ENCODE measurements at places on chromosomes 11 and 22. TPM values are rescaled to one million over a fixed set of nuclear protein-coding genes. Genes with fewer than 3 reads are reported as not detected.

The GRK3 gene
- total RNA-seq: 11.4 TPM

The TRIM48 gene
- total RNA-seq: not detected

The VPREB1 gene
- total RNA-seq: not detected

The KRTAP5-4 gene
- total RNA-seq: not detected

The TMPRSS6 gene
- 1.0 TPM for total RNA-seq

The MAP6 gene
- 1.2 TPM for total RNA-seq

The FAM180B gene
- total RNA-seq: not detected

The IGSF9B gene
- 1.1 TPM for total RNA-seq

The UCP3 gene
- 0.91 TPM for total RNA-seq

GRCh38 chr11:18720808-18721560 is 5.0 kb downstream of the IGSF22 start:
- DNase-seq: peak; percentile 90

- DNase-seq: no peak
Observed at GRCh38 chr11:26465274-26465673, 106.8 kb downstream of the MUC15 start.

DNA sequence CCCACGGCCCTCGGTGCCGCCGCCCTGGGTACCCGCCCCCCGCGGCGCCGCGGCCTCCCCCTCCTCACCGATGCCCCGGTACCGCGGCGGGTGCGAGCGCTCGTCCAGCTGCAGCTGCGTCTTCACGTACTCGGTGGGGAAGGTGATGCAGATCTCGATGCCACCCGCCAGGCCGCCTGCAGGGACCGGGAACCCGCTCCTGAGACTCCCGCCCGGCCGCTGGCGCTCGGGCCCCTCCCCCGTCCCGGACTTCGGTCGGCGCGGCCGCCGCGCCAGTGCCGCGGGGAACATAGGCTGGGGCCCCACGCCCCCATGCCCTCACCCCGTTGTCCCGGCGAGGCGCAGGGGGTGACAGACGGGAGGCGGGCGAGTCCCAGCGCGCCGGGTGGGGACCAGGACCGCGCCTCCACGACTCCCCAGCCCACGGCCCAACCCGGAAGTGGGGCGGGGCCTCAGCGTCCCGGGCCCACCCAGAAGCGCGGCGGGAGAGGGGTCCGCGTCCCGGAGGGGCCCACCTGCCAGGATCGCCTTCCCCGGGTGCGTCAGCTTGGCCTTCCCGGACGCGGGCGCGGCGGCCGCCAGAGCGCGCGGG is 375 bp downstream of the SLC25A1 start:
- DNase-seq: peak; percentile 75

GRCh38 chr22:19430890-19431541 is 517 bp downstream of the HIRA start:
- peak; percentile 56 for DNase-seq

GRCh38 chr11:111694851-111695250 is 71.3 kb downstream of the PPP2R1B start:
- no peak for DNase-seq

DNA sequence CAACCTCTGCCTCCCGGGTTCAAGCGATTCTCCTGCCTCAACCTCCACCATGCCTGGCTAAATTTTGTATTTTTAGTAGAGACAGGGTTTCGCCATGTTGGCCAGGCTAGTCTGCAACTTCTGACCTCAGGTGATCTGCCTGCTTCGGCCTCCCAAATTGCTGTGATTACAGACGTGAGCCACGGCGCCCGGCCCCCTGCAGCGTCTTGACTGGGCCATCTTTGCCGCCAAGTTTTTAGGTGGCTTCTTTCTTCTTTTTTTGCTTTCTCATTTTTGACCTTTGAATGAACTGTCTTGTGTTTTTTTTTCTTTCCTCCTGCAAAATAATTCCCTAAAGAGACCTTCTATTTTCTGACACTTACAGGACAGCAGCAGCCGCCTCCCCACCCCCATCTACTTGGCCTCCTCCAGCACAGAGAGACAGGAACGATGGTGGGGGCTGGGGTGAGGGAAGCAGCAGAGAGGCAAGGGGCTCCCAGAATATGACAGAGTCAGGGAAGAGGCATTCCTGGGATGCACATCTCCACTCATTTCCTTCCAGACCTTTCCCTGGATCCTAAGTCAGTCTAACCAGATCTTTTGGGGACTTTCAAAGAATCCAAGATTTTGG is 92.6 kb upstream of the ALX4 start:
- DNase-seq: no peak

- no peak for DNase-seq
Observed at GRCh38 chr11:18676803-18677202, 21.8 kb upstream of the TMEM86A start.

- DNase-seq: no peak
Observed at GRCh38 chr22:23121424-23121823, 20.4 kb downstream of the RSPH14 start.

DNA sequence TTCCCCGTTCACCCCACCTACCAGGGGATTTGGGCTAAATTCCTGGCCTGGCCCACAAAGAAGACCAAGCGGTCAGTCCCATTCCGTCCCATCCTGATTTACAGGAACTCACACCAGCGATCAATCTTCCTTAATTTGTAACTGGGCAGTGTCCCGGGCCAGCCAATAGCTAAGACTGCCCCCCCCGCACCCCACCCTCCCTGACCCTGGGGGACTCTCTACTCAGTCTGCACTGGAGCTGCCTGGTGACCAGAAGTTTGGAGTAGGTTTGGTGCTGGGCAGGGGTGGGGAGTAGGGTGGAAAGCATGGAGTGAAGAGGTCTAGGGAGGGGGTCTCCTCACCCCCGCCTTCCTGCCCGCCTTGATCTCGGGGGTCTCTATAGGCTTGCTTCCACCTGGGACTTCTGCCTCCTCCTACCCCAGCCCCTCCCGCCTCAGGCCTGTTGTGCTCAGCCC is at the start of gene SERPING1:
SERPING1 (plus strand) TSS at position 225 of the 455 bp plus-strand sequence. CDS start 586 bp downstream, outside the sequence.
- peak; percentile 61 for DNase-seq

DNA sequence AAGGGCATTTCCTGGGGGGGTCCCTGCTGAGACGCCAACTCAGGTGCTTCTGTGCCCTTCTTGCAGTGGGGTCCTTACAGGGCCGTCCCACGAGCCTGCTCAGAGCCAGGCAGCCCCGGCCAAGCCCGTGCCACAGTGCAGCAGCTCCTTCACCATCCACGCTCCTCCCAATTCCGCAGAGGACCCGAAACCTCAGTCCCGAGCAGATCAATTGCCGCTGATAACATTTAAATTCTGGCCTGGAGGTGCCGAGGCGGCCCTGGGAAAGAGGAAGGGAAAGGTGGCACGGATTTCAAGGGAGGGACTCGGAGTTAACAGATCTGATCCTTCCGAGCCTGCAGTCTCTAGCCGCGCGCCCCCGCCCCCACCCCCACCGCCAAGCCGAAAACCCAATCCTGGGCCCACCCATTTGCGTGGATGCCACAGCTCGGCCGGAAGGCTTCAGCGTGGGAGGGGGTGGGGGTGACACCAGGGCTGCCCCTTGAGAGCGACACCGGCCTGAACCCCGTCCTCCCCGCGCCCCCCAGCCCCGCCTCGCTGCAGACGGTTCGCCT is 32.3 kb upstream of the JAM3 start:
- DNase-seq: peak; percentile 37

GRCh38 chr11:75793966-75794365 is 21.0 kb upstream of the UVRAG start:
- no peak for DNase-seq

- no peak for DNase-seq
Observed at GRCh38 chr22:27210111-27210730, 552.8 kb downstream of the MIAT start.

DNA sequence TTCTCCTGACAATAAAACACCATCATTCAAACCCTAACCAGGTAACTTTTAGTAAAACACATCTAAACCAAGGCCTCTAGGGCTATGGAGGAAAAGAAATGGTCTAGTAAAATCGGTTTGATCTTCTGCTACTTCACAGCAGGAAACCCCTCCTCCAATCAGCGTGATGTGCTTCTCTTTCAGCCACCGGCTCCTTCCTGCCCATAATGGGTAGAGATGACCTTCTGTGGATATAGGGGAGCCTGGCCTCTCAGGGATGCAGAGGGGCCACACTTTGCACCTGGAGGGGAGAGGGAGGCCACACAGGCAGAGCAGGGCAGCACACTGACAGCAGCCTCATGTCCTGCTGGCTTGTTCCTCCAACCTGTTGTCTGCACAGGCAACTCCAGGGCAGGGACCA is 6.9 kb downstream of the EHD1 start:
- DNase-seq: no peak

DNA sequence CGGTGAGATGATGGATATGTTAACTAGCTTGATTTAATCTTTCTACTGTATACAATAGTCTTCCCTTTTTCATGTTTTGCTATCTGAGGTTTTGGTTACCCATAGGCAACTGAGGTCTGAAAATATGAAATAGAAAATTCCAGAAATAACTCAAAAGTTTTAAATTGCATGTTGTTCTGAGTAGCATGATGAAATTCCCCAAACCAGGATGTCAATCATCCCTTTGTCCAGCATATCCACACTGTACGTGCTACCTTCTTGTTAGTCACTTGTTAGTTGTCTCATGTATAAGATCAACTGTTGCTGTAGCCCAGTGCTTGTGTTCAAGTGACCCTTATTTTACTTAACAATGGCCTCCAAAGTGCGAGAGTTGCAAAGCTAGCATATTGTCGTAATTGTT is 21.2 kb upstream of the OR10W1 start:
- DNase-seq: no peak

DNA sequence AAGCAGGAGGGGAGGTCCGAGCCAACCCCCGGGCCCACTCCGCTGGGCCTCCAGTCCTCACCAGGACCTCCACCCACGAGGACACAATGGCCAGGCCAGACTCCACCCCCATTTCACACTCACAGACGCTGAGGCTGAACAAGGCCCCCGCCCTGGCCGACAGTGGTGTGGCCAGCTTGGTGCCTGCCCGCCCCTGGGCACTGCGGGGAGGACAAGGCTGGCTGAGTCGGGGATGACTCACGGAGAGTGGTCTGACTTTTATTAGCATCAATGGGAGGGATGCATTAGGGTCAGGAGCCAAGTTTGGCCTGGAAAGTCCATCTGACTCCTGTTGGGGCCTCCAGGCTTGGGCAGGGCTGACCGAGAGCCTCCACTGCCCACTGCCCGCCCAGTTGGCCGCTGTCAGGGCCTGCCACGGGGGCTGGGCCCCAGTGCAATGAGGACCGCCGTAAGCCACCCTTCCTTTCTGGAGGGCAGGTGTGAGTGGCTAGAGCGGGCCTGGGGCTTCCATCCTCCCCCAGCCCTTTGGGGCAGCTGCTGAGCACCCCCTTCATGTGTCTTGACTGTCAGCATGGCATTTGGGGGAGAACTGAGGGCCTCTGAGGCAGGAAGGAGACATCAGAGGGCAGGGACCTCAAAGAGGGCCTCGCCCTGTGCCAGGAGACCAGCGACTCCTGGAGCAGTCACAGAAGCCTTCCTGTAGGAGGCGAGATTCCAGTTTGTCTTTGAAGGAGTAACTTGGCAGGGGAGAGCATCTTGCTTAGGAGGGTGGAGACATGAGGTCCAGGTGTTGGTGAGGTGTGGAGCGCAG is 10.6 kb downstream of the TSPAN32 start:
- no peak for DNase-seq

- DNase-seq: no peak
Observed at GRCh38 chr22:47738472-47739013, 976.1 kb downstream of the TBC1D22A start.

- DNase-seq: no peak
Observed at GRCh38 chr11:62875698-62876478, 4.8 kb upstream of the SLC3A2 start.

GRCh38 chr11:65165410-65166317 is 4.4 kb upstream of the SPDYC start:
- DNase-seq: no peak

- DNase-seq: no peak
Observed at GRCh38 chr11:123478352-123478987, 48.4 kb downstream of the GRAMD1B start.

- no peak for DNase-seq
Observed at GRCh38 chr22:45974498-45974897, 2.5 kb downstream of the WNT7B start.

- DNase-seq: no peak
Observed at GRCh38 chr11:74135127-74135840, 35.5 kb downstream of the C2CD3 start.

GRCh38 chr22:29390270-29390669 is 1.9 kb upstream of the AP1B1 start:
- no peak for DNase-seq

GRCh38 chr22:17422736-17423343 is 53.6 kb downstream of the CECR2 start:
- no peak for DNase-seq

DNA sequence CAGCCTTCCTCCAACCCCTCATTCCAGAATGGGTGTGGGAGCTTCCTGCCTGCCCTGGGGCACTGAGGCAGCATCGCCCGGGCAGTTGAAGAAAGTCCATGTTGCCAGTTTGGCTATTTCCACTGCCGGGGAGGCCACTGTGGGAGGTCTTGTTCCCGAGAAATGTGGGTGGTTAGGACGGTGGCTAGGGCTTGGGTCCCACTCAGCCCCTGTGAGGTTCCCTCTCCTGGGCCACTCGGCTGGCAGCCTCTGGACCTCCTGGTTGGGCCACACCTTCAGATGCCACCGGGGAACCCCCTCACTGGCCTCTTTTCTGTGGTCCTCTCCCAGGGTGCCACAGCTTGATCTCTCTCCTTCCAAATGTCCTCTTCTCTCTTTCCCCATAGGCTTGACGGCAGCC is 5.1 kb upstream of the PPP6R3 start:
- DNase-seq: peak; percentile 43

DNA sequence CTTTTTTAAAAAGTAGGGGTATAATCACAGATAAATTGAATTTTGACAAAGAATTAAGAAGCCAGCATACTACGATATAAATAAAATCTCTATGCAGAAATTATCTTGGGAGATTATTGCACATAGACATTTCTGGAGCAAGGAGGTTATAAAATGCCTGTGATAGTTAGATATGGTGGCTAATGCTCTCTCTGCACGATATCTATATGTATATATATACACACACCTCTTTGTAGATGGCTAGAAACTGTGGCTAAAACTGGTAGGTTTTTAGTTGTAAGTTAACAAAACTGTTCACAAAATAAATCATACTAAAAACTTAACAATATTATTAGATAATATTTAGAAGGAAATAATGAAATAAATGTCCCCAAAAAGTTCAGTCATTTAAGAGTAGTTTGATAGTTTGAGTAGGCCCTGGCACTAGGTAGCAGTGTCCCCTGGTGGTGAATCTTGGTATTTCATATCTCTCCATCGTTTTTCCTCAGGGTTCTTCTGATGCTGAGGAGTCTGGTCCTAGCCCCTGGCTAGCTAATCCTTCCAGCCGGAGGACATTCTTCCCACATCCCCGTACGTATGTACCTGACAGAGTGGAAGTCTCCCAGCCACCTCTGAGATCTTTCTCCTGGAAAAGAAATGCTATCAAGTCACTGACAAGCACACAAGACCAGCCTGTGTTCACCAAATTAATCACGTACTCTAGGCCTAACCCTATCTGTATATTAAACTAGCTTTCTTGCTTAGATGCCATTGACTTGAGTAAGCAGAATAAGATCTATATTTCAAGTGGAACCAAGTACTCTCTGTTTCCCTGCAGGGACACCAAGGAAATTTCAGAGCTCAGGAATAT is 32.2 kb downstream of the ART5 start:
- DNase-seq: no peak

- DNase-seq: no peak
Observed at GRCh38 chr11:36160091-36160490, 129.1 kb downstream of the COMMD9 start.

Data from pancreas (tissue), 10 donors.